ENCODE measurements at places on chromosomes 1 and 21.

- DNase-seq, result no peak
Measured at GRCh38 chr1:29543586-29543985, 307.3 kb downstream of the PTPRU start.

GRCh38 chr1:167541610-167542009 is 12.0 kb downstream of the CREG1 start:
- no peak for DNase-seq

- no peak for DNase-seq
Measured at GRCh38 chr1:45346473-45346872, 6.2 kb upstream of the MUTYH start.

DNA sequence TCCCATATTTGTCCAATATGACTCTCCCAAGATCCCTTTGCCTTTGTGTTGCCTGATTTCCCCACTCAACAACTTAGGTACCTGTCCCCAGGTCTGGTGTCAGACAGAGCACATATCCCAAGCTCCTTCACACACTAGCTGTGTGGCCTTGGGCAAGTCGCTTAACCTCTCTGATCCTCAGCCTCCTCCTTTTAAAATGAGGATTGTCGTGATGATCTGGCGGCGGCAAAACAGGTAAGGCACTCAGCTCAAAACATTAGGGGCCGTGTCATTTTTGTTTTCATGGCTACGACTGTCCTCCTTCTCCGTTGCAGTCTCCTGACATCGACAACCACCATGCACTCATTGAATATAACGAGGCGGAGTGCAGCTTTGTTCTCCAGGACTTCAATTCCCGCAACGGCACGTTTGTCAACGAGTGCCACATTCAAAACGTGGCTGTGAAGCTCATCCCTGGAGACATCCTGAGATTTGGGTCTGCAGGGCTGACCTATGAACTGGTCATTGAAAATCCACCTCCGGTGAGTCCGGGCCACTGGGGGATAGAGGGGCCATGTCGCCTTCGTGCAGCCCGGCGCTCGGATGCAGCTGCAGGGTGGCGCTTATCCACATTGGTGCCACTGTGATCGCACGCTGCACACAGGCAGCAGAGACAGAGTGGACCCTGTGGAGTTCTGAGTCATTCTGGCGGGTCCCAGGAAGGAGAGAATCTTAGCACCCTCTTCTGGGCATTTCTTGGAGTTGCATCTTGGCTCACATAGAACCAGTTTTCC is 25.2 kb downstream of the FHAD1 start:
- no peak for DNase-seq

DNA sequence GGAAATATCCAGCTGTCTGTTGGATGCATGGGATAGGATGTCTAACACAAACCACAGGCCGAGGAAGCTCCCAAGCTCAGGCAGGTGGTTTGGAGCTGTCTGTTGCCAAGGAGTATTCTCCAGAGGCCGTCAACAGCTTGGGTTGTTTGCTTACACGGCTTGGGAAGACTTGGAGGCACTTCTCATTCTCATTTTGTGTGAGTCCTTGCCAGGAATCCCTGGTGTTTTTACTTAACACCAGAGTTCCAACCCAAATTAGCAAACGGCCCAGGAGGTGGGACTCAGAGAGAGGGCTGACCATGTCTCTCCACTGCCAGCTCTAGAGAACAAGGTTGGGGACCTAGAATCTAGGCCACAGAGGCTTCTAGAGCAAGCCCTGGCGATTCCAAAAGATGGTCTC is 72.7 kb upstream of the FAM20B start:
- DNase-seq, result no peak

DNA sequence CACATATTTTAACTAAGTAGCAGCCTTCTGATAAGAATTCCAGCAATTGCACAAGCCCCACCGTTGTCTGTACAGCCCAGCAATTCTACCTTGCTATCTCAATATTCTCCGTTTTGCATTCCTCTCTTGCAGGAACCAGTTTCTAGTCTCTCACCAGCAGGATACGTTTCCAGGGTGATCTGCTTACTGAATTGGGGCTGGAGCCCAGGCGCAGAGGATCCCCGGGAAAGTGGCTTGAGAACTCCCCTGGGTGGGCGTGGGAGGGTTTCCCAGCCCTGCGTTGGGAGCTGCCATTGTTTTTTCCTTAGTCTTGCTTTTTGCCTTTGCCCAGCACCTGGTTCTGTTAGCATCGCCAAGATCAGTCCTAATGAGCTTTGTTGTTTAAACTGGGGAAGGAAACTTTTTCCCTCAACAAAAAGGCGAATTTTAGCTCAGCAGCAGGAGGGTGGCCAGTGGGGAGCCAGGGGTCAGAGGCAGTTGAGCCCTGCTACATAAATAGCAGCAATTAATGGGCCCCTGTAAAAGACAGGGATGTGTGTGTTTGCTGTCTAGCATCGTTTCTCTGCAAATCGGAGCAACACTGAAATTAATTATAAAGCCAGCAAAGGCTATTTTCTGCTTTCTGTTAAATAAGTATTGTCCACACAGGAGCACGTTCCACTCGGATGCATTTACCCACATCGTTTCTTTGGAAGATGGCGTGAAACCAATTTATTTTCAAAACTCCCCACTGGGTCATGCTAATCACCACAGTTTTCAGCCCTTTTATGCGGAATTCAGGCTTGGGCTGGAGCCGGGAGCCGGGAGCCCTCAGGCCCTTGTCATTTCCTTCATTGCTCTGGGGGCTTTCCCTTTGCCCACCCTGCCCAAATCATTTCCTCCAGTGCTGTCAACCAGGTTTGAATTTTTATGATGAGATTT is 36.6 kb downstream of the HUNK start:
- DNase-seq, result no peak

DNA sequence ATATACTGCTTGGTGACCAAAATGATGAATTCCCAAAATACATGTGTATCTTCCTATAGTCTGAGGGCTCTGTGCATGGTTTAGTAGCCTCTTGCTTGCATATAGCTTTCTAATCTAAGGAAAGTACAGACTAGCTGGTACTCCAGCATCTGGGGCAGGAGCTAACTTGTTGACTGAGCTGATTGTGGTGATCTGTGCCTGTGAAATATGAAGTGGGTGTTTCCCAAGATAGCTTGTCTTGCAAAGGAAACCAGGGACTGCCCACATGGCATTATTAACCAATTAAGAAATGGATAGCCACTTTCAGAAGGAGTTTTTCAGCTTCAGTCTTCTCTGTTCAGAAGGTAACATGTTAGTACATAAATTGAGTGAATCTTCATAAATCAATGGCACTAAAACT is 219.8 kb downstream of the NEGR1 start:
- no peak for DNase-seq

DNA sequence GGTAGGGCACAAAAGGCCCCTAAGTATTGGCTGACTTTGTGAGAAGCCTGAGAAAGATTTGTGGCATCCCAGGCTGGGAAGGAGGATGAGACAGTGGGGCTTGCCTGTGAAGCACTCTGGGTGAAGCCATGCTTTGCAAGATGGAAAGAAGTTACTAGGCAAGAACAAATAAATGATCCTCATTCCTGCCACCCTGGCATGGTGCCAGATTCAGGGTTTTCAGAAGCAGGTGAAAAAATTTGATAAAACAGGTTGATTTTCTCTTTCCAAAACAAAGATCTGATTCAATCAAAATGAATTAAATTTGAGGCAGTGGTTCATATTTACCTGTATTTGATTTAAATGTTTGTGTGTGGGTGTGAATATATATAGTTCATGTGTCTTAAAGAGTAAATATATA is 386.9 kb upstream of the PROX1 start:
- no peak for DNase-seq

DNA sequence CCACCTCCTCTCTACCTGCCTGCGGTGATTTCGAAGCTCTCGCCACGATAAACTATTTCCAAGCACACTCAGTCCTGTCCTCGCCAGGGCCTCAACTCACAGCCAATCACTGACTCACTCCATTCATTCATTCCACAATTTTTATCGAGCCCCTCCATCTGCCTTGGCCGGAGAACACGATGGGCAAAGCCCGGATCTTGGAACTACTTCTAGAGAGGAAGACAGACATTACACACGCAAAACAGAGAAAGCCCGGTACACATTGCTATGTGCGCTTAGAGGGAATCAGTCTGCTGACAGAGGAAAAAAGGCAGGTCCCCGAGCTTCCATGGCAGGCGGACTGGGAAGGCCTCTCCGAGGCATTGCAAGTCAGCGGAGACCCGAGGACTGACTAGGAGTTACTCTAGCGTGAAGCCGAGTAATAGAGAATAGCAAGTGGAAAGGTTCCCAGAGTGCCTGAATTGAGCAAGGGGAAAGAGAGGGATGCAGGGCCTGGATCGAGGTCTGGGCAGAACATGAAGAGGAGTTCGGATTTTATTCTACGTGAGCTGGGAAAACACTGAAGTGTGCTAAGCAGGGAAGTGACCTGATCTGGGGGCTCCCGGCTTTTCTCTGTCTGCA is 54.2 kb upstream of the DNAJC6 start:
- DNase-seq, result peak; percentile 6

GRCh38 chr1:84759756-84760155 is 69.5 kb upstream of the SSX2IP start:
- DNase-seq, result no peak
